ENCODE measurements at places on chromosomes 7 and 10. TPM values are rescaled to one million over a fixed set of nuclear protein-coding genes. Genes with fewer than 3 reads are reported as not detected.

- no peak for DNase-seq
Observed at GRCh38 chr7:103727982-103728610, 261.4 kb downstream of the RELN start.

DNA sequence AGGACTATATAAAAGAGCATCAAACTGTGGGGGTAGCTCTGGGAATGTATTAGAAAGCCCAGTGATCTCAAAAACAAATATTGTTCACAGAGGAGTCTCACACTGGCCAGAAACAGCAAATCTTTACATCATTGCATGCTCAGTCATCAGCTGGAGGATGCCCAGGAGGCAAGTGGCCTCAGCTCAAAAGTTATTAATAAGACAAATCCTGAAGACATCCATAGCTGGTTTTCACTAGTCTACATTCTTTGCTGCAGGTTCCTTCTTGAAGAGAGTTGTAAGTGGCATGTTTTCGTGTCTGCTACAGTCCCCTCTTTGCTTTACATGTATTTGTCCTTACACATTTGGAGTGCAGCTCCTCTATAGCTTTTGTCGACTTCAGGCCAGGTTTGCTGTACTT, 8.6 kb upstream of the CCDC7 start:
- DNase-seq, result no peak

HTR7 gene
- 0.66 TPM for total RNA-seq

- DNase-seq, result peak; percentile 48
Observed at GRCh38 chr7:71733107-71733870, 601.3 kb downstream of the GALNT17 start.

GRCh38 chr7:93366816-93367215, 134.7 kb downstream of the VPS50 start:
- no peak for DNase-seq

DNA sequence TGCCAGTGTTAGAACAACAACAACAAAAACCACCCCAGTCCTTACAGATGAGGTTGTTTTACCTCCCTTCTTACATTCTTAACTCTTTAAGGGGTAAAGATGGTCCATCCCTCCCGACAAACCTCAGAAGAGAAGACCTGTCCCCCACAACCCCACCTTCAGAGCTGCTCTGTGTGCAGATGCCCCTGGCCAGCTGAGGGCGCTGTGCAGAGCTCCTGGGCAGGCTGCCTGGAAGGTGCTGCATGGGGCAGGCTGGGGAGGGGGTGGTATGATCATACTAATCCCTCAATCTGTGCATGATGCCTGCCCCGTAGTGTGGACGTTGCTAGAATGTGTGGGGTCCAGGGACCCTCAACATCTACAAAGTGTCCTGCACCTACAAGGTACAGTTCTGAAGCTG, 387.1 kb downstream of the INHBA start:
- no peak for DNase-seq

DNA sequence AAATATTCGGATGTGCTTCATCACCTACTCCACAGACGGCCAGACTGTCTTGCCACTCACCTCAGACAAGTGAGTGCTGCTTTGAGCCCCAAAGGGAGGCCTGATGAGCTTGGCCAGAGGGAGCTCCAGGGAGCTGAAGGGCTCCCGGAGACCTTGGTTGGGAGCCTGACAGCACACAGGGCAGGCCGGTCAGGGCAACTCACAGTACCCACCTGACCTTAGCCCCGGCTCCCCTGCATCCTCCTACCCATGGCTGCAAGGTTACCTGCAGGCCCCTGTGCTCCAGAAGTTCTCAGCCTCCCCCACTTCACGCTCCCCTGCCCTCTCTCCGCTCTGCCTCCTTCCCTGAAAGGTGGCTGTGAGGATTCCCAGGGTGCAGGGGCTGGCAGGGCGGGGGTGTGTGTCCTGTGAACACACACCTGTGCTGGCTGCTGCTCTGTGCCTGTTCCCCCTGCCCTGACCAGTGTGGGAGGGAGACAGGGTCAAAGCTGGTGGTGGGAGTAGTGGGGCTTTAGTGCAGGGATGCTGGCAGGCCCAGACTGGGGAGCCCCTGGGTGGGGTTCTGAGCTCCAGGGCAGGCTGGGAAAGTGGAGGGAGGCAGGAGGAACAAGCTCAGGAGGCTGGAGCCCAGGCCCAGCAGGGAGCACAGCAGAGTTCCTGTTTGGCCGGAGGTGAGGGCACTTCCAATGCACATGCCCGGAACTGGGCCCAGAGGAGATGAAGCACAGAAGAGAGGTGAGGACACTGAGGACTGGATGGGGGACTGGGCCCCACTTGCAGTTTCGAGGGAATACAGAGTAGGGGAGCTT, 7.2 kb downstream of the ANTXRL start:
- no peak for DNase-seq

DNA sequence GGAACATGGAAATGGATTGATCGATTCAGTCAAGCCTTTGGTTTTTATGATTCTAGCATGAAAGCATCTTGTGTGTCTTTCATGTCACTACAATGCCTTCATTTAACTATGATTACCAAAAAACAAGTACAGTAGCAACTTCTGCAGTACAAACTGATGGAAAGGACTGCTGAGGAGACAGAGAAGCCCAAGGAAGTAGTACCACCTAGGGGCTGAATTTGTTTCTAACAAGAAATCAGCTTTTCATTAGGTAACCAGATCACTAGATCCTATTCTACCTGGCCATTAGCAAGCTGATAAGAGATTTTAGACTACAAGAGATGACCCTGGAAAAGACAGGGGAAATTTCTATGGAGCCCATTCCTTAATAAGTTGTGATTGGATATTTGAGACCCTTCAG, 3.2 kb upstream of the IFIT1 start:
- DNase-seq, result no peak

GRCh38 chr10:72761498-72761897, 69.6 kb downstream of the MCU start:
- DNase-seq, result no peak

TCAF2 gene
- 14.0 TPM for total RNA-seq

- no peak for DNase-seq
Observed at GRCh38 chr10:17196045-17196444, 5.4 kb downstream of the TRDMT1 start.

DNA sequence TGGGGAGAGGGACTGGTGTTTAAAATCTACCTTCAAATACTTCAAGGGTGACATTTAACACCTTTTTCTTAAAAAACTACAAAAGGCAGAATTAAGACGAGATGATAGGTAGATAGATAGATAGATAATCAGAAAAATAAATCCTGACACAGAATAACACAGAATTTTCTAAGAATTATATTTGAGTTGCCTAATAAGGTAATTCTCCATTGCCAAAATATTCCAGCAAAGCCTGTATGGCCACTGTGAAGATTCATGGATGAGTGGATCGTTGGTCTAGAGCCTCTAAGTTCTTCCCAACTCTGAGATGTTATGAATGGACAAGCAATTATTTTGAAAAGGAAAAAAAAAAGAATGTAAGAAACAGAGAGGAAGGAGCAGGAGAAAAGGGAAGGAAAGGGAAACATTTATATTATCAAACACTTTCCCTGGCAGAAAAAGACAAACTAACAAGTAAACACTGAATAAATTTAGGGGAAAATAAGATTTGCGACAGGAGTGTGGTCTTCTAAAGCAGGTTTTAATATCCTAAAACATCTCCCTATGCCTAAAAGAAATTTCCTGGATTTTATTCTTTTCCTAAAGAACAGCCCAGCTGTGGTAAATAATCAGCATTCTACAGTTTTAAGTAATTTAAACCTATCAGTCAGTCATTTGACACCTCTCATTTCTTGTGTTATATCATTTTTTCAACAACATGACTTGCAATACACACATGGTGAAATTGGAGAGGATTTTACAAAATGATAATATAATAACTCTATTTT, 7.5 kb upstream of the CAV2 start:
- DNase-seq, result no peak

DNA sequence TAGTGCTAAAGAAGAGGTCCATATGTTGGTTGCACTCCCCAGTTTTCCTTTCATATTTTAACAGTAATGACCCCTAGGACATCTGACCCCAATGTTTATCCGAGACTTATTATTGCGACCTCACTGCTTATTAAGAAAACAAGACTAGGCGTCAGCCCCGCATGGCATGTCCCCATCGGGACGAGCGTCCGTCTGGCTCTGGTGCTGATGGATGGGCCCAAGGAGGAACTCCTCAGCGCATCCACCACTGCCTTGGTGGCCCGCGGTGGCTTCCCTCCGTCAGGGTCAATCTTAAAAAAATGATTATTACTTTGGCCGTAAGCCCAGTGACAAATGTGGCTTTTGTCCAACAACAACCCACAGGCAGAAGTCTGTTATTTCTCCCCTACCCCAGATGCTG, 40.1 kb upstream of the CXCL12 start:
- DNase-seq, result no peak

DLX5 gene
- total RNA-seq, result not detected

- no peak for DNase-seq
Observed at GRCh38 chr10:103742824-103743223, 112.6 kb downstream of the SH3PXD2A start.

ADCYAP1R1 gene
- 19.7 TPM for total RNA-seq

AKR1C8 gene
- total RNA-seq, result 0.33 TPM

DNA sequence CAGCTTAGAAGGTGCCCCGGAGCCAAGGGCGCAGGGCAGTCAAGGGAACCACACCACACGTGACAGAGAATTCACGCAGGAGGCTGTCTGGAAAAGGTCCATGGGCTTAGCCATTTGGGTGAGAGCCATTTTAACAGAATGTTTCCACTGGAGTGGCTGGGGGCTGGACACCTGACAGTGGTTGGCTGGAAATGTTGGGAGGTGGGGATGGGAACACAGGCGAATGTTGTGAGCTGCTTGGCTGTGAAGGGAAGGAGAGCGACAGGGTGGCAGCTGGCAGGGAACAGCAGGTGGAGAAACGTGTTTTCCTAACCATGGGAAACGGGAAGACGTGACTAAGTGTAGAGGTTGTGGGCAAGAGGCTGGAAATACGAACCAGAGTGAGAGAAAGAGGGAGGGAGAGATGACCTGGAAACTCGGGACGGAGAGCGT, 100.5 kb upstream of the ZNF32 start:
- no peak for DNase-seq

DNA sequence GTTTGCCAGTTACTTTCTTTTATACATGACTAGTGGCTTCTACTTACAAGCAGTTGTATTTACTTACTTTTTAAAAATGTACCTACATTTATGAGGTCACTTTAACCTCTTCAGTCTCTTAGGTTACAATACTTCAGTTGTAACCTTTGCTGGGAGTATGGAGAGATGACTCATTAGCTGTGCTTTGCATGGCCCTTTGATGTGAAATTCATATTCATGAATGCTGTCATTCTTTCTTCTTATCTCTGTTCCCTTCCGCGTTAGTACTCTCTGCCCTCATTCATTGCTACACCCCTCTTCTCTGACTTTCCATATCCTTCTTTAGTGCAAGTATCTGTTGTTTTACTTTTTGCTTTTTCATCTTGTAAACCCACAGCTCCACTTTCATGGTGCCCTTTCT, 164.3 kb downstream of the BMPER start:
- DNase-seq, result no peak

SPDYE8 gene
- not detected for total RNA-seq

DNA sequence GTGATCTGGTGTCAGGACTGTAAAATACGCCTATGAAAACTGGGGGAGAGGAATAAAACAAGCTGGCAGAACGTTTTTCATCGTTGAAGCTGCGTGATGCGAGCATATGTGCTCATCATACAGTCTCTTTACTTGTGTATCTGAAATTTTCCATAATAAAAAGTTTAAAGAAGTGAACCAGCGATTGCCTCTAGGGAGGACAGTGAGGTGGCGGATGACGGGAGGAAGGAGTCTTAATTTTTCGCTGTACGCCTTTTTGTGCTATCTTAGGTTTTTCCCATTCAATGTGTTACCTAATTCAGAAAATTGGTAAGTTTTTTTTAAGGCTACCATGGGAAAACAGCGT, 891 bp upstream of the WAPL start:
- DNase-seq, result no peak

PAX2 gene
- total RNA-seq, result not detected

GRCh38 chr10:112753961-112754411, 196.1 kb upstream of the TCF7L2 start:
- DNase-seq, result no peak

SFRP4 gene
- 27.2 TPM for total RNA-seq

- DNase-seq, result no peak
Observed at GRCh38 chr7:100190048-100190711, 12.5 kb downstream of the STAG3 start.

GRCh38 chr10:103982639-103983038, 15.7 kb downstream of the SLK start:
- DNase-seq, result no peak

GRCh38 chr7:24965831-24966708, 13.9 kb downstream of the OSBPL3 start:
- DNase-seq, result no peak
